Femur (tissue), 1 donor: ENCODE measurements at places on chromosomes 2 and 18.
A peak's percentile ranks its signal among the peaks of the same experiment; 100 is the strongest.

DNA sequence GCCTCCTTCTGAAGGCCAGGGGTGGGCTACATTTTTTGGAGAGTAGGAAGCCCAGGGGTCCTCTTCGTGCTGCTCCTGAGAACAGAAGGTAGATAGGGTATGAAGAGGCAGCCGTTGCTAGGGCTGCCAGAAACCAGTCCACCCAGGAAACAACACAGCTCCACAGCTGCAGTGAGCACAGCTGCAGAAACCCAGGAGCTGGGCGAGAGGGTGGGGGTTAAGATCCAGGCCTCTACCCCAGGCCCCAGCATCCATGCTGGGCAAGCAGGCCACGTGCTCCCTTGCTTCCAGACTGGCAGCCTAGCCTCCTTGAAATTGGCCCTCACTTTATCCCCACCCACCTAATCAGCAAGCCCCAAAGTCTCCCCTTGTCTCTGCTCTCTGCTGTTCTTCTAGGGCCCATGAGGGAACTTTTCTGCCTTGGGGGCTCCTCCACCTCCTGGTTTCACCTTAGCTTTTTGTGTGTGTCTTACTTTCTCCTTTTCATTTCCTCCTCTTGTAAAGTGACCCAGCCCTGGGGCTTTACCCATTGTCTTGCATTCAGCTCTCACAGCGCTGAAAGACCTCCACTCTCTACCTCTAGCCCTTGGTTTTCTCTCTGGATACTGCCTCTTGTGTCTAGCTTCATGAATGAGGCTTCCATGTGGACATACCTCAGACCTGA, 30.7 kb downstream of the STON1 start:
- peak; percentile 46 for DNase-seq

DNA sequence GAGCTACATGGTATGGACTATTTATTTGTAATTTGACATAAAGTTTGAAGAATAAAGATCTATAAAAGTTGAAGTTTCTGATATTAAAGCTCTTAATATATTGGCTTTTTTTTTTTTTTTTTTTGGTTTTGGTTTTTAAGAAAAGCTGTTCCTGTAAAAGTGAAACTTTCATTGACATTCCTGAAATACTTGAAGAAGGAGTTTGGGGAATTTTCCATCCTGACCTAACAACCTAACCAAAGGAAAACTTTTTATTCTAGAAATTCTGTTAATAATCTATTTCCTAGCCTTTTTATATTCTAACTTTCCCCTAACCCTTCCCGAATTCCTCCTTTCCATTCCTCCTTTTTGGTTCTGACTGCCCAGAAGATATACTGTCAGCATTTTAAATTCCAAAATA, 83.7 kb downstream of the ACSL3 start:
- DNase-seq = no peak

- DNase-seq = peak; percentile 93
These were observed 10.9 kb upstream of the FHL2 start for GRCh38 chr2:105409717-105410116.

DNA sequence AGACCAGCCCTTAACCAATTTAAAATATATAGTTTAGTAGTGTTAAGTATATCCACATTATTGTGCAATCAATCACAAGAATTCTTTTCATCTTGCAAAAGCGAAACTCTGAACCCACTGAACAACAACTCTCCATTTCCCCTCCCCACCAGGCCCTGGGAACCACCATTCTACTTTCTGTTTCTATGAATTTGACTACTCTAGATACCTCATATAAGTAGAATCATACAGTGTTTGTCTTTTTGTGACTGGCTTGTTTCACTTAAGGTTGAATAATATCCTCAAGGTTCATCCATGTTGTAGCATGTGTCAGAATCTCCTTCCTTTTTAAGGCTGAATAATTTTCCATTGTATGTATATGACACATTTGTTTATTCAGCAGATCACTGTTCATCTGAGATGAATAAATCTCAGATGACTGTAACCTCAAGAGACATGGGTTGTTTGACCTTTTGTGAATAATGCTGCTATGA, 8.1 kb upstream of the SOS1 start:
- DNase-seq = no peak

DNA sequence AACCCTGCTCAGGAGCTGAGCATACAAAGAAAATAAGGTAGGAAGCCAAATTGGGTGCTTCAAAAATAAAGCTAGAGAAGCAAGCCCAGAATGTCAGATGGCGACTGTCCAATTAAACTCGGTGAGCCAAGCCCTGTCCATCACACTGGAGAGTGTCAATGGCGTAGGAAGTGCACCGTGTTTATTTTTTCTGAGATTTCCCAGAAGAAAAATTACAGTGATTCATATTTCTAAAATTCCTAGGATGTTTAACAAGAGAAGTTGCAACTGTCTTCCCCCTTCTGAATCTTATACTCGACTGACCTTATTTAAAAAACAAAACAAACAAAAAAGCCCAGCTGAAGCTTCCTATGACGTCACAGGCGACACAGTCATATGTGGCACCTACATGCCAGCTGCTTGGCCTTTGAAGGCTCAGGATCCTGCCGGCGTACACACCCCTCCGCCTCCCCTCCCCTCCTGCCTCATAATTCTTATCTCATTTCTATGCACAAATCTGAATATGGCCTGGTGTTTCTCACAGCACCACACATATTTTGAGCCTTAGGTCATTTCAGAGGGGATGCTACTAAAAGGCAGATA, 60.8 kb downstream of the MBP start:
- DNase-seq = no peak

- DNase-seq = no peak
These were observed 30.4 kb downstream of the NAT8 start for GRCh38 chr2:73611867-73612266.

DNA sequence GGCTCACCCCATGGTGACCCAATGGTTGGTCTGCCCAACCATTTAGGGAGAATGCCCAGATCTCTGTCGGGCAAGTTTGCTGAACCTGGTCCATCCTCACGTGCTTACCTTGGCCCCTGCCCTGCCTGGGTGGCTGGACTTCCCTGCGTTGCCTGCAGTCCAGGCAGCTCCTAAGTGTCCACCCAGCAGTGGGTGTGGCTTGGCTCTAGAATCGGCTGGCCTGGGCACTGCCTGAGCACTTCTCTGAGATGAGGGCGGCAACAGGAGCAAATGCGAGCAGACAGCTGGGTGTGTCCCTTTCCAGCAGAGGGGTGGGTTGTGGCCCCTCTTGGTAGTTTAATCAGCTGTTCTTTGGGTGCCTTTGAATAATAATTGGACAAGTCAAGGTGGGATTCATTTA, 11.3 kb downstream of the PCARE start:
- DNase-seq = peak; percentile 62

DNA sequence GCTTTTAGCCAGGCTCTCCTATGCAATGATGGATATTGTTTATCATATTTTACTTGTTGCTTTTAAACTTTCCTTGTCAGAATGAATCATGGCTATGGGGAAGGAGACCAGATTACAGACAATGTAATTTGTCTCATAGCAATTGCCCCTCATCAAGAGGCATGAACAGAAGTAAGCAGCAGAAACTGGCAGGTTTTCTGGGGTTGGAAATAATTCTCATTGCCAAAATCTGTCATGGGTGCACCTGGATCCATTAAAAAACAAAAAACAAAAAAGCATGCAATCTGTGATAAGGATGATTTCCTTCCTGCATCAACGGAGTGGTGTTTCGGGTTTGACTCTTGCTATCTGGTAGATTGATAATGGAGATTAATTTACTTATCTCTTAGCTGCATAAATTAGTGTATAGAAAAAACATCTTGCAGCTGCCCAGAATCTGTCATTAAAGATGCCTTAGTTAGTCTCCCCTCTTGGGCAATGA, 419.6 kb downstream of the SOX11 start:
- DNase-seq = no peak

GRCh38 chr18:67586101-67586500, 69.6 kb upstream of the DSEL start:
- no peak for DNase-seq

- DNase-seq = no peak
These were observed 96.8 kb upstream of the ARL4C start for GRCh38 chr2:234593636-234594035.

DNA sequence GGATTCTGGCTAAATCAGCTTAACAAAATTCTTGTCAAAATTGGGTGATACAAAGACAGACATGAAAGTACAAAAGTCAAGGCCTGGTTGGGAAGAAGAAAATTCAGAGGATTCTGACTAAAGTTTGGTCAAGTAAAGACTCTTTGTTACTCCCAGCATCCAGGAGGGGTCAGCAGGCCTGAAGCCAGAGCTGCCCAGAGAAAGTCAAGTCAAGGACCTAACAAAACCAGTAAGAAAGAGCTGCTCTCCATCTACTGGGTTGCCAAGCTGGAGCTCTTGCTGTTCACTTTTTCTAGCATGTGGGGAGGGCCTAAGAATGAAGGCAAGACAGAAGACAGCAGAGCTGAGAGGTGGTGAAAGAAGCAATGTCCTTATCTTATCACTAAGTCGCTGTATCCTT, 143.3 kb downstream of the C1D start:
- DNase-seq = no peak

GRCh38 chr2:21256006-21256405, 132.2 kb downstream of the TDRD15 start:
- peak; percentile 64 for DNase-seq

GRCh38 chr2:72139874-72140620, 7.6 kb downstream of the CYP26B1 start:
- DNase-seq = peak; percentile 24

GRCh38 chr2:48569433-48569832, 39.5 kb downstream of the STON1 start:
- no peak for DNase-seq

- no peak for DNase-seq
These were observed 9.0 kb downstream of the DCDC2C start for GRCh38 chr2:3712424-3712823.

DNA sequence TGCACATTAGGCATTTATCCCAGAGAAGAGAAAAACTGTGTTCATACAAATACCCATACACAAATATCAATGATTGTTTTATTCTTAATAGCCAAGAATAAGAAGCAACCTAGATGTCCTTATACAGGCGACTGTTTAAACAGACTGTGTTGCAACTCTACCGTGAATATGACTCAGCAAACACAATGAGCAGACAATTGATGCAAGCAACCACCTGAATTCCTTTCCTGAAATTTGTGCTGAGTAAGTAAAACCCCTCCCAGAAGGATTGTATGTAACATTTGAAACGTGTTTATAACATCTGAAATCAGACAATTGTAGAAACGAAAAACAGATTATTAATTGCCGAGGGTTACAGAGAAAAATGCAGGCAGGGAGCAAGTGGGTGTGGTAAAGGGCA, 621.9 kb upstream of the SOX11 start:
- no peak for DNase-seq

DNA sequence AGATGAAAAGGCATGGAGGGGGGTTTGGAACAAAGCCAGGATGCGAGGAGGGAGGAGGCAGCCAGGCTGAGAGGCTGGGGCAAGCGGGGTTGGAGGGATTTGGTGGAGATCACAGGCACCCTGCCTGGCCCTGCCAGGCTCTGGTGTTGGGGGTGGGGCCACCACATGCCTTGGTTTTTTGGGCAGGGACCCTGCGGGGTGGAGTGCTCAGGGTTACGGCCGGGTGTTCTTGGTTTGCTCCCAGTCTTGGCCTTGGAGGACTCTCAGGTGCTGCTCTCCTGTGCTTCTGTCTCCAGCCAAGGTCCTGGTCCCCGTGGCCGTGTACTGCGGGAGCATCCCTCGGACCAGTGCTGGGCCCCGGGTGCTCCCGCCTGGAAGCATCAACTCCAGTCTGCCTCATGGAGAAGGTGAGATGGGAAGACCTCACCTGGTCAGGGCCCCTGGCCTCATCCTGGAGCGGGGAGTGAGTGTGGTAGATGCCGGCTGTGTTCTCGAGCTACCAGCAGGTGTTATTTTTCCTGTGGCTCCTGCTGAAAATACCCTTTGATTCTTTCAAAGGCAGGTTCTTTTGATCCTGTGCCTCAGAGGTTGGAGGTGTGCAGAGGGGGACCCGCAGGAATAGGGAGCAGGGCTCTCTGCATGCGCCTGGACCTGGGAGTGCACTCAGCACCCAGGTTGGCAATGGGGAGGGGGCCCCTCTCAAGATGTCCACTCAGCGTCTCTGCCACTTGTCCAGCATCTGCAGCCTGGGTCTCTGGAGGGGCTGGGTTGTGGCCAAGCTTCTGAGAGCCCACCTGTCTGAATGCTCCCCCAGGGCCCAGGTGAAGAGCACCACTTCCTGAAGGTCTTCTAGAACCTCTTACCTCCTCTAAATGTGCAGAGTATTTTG, 17.0 kb downstream of the TOGARAM2 start:
- DNase-seq = no peak

- no peak for DNase-seq
These were observed 15.8 kb downstream of the PASK start for GRCh38 chr2:241133436-241133820.

- peak; percentile 81 for DNase-seq
These were observed at the start of gene FHOD3 for GRCh38 chr18:36297417-36298125. FHOD3 (plus strand) TSS chr18:36297713; CDS start chr18:36297836, 123 bp downstream.

DNA sequence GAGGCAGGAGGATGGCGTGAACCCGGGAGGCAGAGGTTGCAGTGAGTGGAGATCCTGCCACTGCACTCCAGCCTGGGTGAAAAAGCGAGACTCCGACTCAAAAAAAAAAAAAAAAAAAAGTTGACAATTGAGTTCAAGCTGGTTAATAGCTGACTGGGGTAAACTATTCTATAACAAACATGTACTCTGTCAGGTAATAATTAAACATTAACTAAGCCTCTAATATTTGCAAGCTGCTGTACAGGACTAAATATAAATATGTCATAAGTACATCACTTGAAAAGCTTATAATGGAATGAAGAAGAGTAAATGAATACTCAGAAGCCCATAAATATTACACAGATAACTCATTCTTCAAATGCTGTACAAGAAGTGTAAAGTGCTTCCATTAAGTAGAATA, 190.4 kb upstream of the CRIM1 start:
- no peak for DNase-seq

- DNase-seq = no peak
These were observed 69.7 kb upstream of the FOSL2 start for GRCh38 chr2:28322981-28323396.

GRCh38 chr2:7094231-7094741, 177.1 kb downstream of the RNF144A start:
- no peak for DNase-seq

GRCh38 chr18:25144820-25145219, 207.1 kb downstream of the ZNF521 start:
- DNase-seq = peak; percentile 69

GRCh38 chr2:226511311-226511710, 288.3 kb downstream of the IRS1 start:
- no peak for DNase-seq

- no peak for DNase-seq
These were observed 1579.5 kb downstream of the LRP1B start for GRCh38 chr2:140551287-140551686.

- DNase-seq = no peak
These were observed 793.0 kb upstream of the ACVR2A start for GRCh38 chr2:147051814-147052213.

- DNase-seq = peak; percentile 89
These were observed 71.7 kb downstream of the HS1BP3 start for GRCh38 chr2:20578895-20579825.

- DNase-seq = no peak
These were observed 597 bp downstream of the PECR start for GRCh38 chr2:216081012-216081411.

- no peak for DNase-seq
These were observed 443.0 kb upstream of the TNP1 start for GRCh38 chr2:217302856-217303255.

- DNase-seq = no peak
These were observed 168.6 kb downstream of the LDLRAD4 start for GRCh38 chr18:13386891-13387801.
